EL (cell line): ENCODE measurements at places on chromosomes 2 and 18.

- no peak for DNase-seq
Observed at GRCh38 chr2:214297423-214297822, 113.4 kb upstream of the VWC2L start.

DNA sequence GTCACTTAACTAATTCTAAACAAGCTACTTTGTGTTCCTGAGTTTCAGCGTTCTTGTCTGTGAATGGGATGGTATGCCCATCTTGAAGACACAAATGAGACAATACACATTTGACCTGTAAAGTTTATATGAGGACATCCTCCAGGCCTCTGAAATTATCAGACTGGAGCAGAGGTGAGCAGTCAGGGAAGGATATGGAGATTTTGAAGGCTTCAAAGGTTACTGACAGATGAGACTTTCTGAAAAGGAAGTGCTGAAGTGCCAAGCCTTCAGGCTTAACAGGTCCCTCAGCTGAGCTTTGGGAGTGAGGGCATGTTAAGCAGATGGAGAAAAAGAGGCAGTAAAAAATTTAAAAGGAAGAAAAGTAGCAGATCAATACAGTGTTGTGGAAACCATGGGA is 110.9 kb upstream of the FOSL2 start:
- DNase-seq = no peak

DNA sequence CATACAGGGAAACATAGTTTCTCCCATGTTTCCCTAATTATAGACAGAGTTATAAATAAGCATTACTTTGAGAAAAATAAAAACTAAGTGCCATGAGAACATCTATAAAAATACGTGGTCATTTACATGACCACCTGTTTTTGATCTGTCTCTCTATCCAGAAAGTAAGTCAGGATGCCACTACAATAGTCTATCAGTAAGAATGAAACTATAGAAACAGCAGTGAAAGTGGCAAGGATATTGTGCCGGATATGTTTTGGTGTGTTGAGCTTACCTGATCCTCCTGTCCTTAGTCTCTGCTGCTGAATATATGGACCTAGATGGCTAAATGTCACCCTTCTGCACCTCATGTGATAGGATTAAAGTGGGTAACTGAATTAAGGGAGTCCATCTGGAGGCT is 512.4 kb downstream of the LRP1B start:
- no peak for DNase-seq

DNA sequence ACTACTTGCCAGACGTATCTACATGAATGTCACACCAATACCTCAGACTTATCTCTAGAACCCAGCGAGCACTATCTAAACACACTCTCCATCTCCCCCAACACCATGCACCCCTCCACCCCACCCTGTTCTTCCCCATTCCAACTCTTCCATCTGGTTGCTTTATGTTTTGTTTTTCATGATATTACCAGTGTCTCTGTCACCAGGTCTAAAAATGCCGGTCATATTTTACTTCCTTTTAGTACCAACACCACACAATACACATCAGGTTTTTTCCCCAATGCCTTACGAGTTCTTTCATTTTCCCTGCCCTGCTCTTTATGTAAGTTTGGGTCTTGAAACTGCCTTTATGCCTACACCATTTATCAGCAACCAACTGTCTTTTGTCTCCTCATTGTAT is 10.2 kb upstream of the ITGA4 start:
- no peak for DNase-seq

DNA sequence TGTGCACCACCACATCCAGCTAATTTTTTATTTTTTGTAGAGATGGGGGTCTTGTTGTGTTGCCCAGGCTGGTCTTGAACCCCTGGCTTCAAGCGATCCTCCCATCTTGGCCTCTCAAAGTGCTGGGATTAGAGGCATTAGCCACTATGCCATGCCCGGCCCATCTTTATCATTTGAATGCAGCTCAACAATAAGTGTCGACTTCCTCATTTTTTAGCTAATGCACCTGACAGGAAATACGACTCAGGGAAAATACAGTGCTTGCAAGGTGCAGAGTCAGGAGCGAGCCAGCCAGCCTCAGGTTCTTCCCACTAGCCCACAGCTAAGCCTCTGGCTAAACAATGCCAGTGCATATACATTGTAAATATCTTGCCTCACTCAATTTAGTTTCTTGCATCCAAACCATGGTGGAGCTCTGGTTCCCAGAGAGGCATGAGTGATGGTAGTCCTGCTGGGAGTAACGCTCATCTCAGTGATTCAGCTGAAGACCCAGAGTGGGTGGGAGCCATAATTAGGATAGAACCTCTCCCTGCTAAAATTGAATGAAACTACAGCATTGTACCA is 135.0 kb downstream of the TGIF1 start:
- DNase-seq = no peak
